ENCODE measurements at places on chromosomes 7 and 10.

- DNase-seq, result no peak
These were observed 101.9 kb downstream of the FZD1 start for GRCh38 chr7:91366091-91366490.

DNA sequence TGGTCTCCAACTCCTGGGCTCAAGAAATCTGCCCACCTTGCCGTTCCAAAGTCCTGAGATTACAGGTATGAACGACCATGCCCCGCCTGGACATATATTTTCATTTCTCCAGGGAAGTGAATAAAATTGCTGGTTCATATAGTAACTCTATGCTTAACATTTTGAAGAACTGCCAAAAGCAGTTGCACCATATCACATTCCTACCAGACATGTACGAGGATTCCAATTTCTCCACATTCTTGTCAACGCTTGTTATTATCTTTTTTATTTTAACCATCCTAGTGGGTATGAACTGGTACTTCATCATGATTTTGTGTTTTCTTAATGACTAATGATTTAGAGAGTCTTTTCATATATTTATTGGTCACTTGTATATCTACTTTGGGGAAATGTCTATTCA is 21.9 kb upstream of the CPN1 start:
- DNase-seq, result no peak

DNA sequence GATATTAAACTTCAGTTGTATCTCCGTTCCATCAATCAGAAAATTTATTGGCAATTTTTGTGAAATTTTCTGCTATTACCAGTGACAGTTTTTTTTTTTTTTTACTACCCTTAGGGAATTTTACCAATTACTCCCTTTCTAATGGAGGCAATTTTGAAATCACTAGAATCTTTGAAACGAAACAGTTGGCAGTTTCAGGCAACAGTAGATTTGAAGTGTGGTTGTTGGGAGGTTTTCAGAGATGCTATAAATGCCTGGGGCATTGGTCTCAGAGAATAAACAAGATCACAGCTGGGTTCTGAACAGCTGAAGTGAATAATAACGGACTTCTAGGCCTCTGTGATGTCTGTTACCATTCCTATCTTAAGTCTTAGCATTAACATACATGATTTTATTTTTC is 535.9 kb upstream of the POT1 start:
- DNase-seq, result no peak

GRCh38 chr7:35260246-35260645 is 6.3 kb upstream of the TBX20 start:
- no peak for DNase-seq

- DNase-seq, result no peak
These were observed 61.6 kb downstream of the GOLGA7B start for GRCh38 chr10:97911217-97911616.

DNA sequence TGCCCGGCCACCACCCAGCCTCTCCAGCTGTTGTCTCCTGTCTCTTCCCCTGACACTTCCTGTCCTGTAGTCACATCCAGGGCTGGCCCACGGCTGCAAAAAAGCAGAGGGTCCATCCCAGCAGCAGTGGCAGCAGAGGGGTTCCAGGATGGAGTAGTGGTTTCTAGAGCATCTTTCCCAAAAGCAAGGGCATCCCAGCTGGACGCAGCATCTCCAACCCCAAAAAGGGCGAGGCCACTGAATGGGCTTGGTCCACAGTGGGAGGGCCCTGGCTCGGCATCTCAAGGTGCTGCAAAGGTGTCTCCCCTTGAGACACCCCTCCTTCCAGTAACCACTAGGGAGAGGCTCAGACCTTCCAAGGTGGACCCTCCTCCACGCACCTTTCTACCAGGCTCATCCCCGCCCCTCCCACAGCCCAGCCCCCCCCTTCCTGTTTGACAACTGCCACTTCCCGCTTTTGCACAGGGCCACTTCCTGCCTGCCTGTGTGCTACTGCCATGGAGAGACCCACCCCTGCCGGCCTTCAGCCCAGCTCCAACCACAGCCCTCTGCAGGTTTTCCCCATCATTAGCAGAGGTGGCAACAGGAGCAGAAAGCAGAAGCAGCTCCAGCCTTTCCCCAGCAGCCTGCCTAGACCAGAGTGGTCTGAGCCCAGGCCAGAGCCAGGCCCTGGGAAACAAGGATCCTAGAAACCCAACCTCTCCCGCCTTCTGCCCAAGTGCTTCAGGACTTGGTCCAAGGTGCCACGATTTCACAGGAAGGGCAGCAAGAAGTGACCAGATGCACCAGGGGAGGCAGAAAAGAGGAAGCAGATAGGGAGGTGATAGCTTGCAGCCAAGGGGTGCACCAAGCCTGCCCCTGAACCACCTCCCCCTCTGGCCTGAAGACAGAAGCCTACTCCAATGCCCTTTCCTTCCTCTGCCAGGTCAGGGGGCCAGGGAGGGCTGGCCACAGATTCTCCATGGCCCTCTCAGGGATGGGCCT is 8.6 kb downstream of the CAMK2G start:
- peak; percentile 96 for DNase-seq

DNA sequence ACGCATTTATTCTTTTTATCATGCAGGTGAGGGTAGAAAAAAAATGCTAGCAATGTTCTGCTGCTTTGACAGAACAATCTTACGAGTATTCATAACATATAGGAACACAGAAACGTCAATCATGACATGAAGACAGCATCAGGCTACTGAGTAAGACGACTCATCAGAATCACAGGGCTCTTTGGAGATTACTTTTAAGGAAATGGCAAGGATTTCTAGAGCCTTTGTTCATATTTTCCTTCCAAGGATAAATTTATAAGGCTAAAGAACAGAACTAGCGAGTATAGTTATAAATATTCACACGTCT is 39.8 kb upstream of the DNAJC1 start:
- no peak for DNase-seq

GRCh38 chr10:20674926-20675325 is 222.2 kb downstream of the NEBL start:
- no peak for DNase-seq

GRCh38 chr10:77874872-77875271 is 51.7 kb downstream of the DLG5 start:
- no peak for DNase-seq

DNA sequence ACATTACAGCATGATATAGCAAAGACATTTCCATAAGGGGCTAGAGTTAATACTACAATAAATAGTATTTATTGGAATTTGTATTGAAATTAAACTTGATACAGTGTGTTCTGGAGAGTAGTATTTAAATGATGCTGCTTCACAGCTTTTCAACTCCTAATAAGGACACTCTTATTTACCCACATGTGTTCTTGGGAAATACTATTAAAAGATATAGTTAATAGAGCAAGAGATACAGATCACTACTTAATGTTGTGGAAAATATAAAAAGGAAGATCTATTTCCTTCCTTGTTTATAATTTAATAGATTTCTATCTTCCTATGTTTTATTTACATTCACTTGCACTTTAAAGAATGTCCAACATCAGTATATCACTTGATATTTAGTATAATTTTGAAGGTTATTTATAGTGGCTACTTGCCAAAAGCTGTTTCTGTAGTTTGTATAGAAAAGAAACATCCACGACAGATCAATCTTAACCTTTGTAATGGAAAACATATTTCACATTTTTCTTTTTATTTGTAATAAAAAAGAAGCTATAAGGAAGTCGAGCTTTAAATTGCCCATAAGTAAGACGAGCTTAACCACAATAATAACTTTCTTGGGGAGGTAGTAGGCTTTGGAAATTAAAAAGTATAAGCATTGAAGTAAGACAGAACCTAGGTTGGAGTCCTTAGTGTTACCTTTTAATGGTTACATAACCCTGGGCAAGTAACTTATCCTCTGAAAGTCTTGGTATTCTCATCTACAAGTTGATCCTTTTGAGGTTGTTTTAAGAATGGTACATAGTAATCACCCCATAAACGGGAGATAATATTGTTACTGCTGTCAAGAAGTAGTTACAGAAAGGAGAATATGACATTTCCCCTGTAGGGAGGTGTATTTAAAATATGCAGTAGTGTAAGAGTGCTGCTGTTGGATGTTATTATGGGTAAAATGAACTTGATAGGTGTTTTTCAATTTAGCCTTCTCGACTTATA is 32.8 kb downstream of the CPED1 start:
- DNase-seq, result no peak

GRCh38 chr10:75828413-75828812 is 397.0 kb downstream of the LRMDA start:
- DNase-seq, result no peak

GRCh38 chr10:30581779-30582380 is 47.7 kb downstream of the LYZL2 start:
- peak; percentile 12 for DNase-seq

DNA sequence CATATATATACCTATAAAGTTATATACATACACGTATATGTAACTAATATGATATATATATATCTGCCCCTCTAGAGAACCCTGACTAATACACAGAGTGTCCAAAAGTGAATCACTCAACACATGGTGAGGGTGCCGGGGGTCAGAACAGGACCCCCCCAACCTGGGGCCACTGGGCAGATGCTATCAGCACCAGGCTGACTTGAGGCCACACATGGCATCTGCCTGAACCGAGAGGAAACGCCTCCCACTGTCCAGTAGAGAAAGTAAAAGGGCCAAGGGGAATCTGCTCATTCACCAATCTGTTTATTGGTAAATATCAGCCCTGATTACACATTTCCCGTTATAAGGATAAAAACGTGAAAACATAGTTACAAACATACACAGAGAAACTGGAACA is 218.3 kb downstream of the PTPRN2 start:
- DNase-seq, result no peak

GRCh38 chr10:74936577-74937265 is 110.3 kb downstream of the KAT6B start:
- no peak for DNase-seq

DNA sequence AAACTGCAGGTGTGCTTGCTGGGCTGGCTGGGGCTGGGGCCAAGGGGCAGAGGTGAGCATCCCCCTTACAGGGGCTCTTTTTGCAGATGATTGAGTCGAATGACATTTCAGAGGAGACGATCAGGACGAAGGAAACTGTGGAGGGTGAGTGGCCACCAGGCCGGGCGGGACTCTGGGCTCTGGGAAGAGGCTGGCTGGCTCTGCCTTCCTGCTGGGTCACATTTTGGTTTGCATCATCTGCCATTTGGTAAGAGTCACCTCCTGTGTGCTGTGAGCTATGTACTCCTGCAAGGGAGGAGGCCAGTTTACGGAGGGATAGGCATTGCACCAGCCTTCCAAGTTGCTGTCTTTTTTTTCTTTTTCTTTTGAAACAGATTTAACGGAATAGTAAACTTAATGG is 73.0 kb upstream of the GTF2IRD1 start:
- no peak for DNase-seq

GRCh38 chr10:17580885-17581284 is 36.3 kb downstream of the HACD1 start:
- no peak for DNase-seq

GRCh38 chr7:120079704-120080103 is 193.3 kb upstream of the KCND2 start:
- DNase-seq, result no peak

- DNase-seq, result no peak
These were observed 5.0 kb downstream of the TSPAN33 start for GRCh38 chr7:129149511-129149910.

GRCh38 chr7:39515534-39516228 is 50.5 kb upstream of the YAE1 start:
- DNase-seq, result no peak

DNA sequence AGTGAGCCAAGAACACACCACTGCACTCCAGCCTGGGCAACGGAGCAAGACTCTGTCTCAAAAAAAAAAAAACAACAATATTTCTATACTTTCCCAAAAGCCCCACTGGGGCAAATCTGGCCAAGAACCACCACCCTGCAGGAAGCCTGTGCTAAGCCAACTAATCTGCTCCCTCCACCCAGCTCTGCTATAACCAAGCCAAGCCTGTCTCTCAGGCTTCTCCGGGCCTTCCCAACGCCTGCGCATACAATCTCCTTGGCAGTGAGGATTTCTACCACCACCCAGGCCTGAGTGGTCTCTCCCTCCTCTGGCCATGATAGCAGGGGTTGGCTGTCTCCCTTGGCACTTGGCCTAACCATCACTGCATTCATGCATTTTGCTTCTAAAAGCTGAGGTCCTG is 14.2 kb downstream of the DDX56 start:
- no peak for DNase-seq

GRCh38 chr7:151059367-151060112 is at the start of gene SLC4A2:
TSS of gene SLC4A2 (plus strand) at chr7:151059589. CDS start at chr7:151061988, 2,399 bp downstream.
- peak; percentile 44 for DNase-seq

DNA sequence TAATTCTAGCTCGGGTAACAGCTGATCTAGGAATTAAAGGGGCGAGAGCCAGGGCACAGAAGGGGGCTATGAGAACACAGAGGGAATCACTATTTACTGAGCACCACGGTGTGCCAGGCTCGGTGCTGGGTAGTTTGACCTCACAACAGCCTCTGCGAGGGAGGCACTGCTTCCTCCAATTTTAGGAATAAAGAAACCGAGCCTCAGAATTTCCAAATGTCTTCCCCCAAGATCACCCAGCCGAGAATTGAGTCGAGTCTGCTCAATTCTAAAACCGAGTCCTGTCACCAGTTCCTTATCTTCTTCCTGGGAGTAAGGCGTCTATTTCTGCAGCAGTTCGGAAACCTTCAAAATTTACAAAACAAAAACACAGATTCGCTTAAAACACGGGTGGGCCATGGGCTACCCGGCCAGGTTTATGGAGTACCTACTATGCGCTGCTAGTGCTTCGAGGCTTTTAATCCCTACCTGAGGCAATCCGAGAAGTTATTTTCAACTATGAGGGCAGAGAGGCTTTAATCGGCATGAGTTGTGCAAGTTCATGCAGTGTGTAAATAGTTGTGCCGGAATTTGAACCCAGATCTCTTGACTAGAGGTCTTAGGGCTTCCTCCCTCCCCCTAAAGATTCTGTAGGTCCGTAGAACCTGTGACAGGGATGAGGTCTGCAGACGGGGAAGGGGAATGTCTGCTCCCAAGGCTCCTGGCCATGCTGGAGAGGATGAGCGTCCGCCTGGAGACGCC is 872 bp upstream of the HMX2 start:
- DNase-seq, result no peak

DNA sequence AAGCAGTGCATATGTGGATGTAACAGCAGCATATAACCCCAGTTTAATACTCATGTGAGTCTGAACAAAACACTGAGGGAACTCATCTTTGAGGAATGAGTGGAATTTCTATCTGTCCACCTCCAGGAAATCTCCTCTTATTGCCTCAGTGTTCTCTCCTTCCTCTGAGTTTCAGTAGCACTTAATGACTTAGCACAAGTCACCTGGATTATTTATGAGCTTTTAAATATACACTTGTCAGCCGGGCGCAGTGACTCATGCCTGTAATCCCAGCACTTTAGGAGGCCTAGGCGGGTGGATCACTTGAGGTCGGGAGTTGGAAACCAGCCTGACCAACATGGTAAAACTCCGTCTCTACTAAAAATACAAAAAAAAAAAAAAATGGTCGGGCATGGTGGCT is 4.3 kb downstream of the LRRC20 start:
- no peak for DNase-seq

- no peak for DNase-seq
These were observed 3.9 kb downstream of the BRI3 start for GRCh38 chr7:98285157-98286092.

GRCh38 chr10:43124574-43125273 is 13.5 kb upstream of the CSGALNACT2 start:
- DNase-seq, result no peak
